Stimulated activated CD4-positive, alpha-beta T cell treated with anti-CD3 and anti-CD28 coated beads, Interleukin-15, amount 100 ng/mL, for 24 hours (primary cell): ENCODE measurements at places on chromosomes 5 and 9.

- peak; percentile 39 for DNase-seq
These were observed 18.0 kb downstream of the RXRA start for GRCh38 chr9:134344068-134344799.

DNA sequence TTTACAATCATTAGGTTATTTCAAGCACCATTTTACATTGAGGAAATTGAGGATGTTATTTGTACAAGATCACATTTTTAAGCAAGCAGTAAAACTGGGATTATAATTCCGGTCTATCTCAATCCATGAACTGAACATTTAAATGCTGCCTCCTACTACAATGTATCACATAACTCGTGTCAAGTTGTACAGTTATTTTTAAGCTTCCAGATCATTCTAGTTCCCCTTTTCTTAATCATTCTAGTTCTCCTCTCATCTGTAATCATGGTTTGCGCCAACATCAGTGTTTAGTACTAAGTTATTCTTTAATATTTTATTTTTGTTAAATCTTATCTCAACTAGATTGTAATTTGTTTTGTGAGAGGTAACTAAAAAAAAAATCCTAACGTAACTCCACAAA, 2.4 kb upstream of the UHRF2 start:
- no peak for DNase-seq

DNA sequence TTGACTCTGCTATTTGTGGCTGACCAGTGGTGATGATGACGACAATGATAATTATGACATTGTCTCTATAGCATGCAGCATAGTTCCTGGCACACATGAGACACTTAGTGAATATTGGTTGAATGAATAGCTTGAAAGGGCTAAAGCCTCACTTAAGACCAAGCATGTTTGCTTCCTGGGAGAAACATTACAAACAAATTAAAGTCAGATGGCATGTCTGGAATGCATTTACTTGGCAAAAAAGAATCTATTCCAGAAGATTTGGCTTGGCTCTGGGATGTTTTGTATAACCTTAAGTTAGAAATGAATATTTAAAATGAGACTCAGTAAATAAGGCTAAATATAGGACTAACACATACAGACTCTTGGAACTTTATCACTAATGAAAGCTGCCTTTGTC, 21.6 kb downstream of the GAS1 start:
- no peak for DNase-seq

DNA sequence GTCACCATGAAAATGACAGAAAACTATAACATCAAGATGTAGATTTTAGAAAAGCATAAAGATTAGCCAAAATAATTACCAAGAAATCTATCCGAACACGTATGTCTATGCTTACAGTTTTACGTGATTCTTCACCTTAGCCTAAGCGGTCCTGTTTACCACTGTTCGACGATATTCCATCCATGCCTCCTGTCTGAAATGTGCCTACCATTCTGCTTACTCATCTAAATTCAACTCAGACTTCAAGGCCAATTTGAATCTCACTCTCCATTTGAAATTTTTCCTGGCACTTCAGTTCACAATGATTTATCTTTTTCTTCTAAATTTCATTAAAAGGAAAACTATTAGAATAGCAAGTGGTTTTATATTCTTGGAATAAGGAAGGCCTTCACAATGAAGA, 15.4 kb downstream of the ZDHHC21 start:
- DNase-seq: no peak

GRCh38 chr5:120873083-120873482, 409.0 kb downstream of the PRR16 start:
- no peak for DNase-seq

- no peak for DNase-seq
These were observed 82.6 kb upstream of the RASGRF2 start for GRCh38 chr5:80877592-80877991.

- no peak for DNase-seq
These were observed 403.6 kb upstream of the TUSC1 start for GRCh38 chr9:26081847-26082246.

DNA sequence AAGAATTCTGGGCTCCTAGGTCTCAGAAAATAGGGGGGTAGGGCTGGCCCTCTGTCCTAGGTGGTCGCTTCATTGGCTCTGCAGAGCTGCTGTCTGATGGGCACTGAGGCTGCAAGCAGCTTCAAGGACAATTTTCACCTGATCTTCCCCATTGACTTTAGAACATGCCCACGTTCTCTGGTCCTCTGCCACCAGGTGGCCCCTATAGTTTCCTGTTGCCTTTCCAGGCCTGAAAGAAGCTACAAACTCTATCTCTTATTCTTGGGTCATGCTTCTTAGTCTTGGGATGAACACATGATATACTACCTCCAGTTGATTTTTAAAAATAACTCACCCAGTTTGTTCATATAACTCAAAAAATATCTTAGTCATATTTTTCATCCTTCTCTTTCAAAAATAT, 26.3 kb downstream of the SPZ1 start:
- peak; percentile 39 for DNase-seq

- DNase-seq: no peak
These were observed 25.0 kb upstream of the PHYKPL start for GRCh38 chr5:178257650-178258049.

- DNase-seq: no peak
These were observed 127.9 kb downstream of the EFNA5 start for GRCh38 chr5:107542831-107543231.

GRCh38 chr9:84857211-84857610, 187.7 kb downstream of the NTRK2 start:
- no peak for DNase-seq

DNA sequence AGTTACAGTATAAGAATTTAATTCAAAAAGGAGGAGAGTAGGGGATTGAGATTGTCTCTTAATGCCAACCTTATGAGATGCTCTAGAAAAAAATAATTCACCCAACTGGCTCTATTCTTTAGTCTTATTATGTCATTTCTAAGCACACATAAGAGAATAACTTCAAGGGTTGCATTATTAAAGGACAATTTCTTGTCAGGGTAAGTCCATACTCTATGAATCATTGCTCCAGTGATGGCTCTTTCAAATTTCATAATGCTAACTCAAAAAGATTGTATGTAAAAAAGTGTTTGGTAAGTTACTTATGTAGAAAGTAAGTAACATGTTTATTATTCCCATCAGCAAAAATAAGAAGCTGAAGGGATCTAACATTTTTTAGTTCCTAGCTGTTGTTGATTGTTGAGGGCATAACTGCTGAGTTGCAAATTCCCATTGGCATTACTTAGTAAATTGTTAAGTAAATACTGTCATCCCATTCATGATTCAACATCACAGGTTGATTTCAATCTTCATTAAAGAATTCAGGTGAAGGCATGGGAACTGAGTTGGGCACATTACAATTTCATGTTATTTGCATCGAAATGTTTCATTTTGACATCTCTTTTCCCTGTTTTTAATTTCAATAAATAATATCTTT, 28.6 kb downstream of the ALDH1A1 start:
- no peak for DNase-seq

- DNase-seq: no peak
These were observed 461.4 kb upstream of the ST8SIA4 start for GRCh38 chr5:101364469-101364868.

DNA sequence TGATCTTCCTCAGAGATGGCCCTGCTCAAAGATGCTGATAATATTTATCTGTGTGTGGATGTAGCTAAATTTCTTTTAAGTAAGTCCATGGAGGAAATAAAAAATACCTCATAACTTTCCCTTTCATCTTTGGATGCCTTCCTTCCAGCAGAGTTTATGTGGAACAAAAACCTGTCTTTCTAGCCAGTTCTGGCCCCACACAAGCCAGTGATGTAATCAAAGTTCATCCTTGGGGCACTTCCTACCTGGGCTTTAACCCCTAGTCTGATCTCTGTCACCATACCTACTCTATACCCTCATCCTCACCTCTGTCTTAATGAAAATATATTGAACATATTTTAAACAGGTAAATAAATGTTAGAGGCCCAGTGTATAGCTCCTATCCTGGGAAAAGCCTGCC, 39.8 kb upstream of the RASGRF2 start:
- no peak for DNase-seq

DNA sequence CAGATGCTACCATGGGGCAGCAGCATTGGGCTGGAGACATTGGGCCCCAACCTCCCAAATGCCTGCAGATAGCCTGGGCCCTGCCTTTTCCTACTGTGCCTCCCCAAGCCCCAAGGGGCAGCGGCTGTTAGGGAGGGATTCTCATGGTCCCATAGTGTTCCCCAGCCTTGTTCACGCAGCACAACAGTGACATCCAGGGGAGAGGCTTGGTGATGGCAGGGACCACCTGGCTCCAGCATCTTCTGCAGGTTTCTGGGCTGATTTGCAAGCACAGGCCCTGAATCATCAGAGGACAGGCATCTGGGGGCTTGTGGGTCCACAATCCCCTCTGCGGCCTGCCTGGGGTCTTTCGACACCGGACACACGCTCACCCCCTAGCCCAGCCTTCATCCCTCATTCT, 354.6 kb downstream of the SLIT3 start:
- DNase-seq: peak; percentile 8

- DNase-seq: no peak
These were observed 22.8 kb upstream of the TCF7 start for GRCh38 chr5:134091626-134092121.
